ENCODE measurements at places on chromosomes 11 and 22.
A peak's percentile ranks its signal among the peaks of the same experiment; 100 is the strongest.

GRCh38 chr11:69765498-69765995 is 9.6 kb downstream of the FGF4 start:
- DNase-seq = no peak

DNA sequence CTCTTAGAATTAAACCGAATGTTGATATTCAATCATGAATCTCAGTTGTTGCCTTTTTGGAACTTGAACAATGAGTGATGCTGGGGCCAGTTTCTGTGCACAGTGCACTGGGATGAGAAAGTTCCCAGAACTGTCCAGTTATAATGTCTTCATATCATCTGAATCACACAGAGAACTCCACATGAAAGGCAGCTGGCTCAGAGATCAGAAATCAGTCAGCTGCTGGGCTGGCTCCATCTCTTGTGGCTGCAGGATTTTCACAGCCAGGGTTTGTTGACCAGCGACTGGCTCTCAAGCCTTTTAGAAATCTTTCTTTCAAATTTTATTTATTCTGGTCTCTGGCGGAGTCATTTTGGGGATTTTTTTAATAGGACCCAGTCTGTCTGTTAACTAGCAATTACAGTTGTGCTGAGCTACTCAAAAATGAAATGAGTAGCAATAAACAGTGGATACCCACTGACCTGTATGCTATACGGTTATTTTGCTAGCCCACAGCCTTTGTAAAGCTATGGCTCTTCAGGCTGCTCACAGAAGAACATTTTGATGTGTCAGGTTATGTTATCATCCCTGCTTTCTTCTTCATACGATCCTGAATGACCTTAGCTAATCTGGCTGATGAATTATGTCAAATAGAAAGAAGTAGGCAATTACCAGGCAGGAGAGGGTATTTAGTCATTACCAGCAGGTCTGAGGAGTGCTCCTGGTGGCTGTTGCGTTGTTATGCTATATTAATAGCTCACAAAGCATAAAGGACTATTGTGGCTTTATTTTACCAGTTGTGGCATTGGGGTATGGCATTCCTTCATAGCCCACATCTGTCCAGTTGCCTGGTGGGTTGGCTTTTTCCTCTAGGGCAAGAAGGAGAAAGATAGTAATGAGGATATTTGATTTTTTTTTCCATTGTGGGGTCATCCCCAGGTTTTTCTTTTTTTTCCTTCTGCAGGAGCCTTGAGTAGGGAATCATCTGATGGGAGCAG is 3.6 kb downstream of the FAT3 start:
- no peak for DNase-seq

GRCh38 chr22:20885557-20886323 is 26.9 kb downstream of the SNAP29 start:
- peak; percentile 59 for DNase-seq

GRCh38 chr11:28461846-28462245 is 353.7 kb downstream of the METTL15 start:
- no peak for DNase-seq

- DNase-seq = no peak
Observed at GRCh38 chr11:124098141-124098540, 17.1 kb upstream of the VWA5A start.

DNA sequence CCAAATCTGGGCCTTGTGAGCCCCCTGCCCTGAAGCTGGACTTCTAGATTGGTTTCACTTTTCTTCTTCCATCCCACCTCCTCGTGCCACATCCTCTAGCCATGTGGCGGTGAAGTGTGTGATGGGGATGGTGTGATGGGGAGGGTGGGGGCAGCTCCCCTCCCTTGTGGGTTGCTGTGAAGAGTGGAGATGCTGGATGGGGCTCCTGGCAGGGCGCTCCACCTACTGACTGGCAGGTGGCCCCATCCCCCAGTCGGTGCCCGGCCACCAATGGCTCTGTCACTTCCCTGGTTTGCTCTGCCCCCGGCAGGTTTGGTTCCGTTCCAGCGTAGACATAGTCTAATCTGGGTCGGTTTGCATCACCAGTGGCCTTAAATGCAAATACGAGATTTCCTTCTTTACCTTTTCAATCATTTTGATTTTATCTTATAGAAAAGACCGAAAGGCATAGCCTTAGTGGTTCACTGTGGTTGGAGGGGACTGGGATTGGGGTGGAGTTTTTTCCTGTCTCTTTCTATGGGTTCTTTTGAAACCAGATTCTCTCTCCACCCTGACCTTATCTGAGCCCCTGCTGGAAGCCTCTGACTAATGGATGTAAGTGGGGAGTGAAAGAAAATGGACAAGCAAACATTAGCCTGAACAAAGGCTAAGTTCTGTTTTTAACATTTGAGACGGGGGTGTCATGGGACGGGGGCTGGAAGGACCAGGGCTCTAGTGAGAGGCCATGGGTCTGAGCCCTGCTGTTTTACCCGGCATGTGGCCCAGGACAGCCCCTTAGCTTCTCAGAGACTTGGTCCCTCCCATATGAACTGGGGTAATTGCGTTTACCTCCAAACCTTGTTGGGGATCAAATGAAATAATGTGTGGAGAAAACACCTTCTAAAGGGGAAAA is 149.3 kb downstream of the CACNA1I start:
- no peak for DNase-seq

- DNase-seq = no peak
Observed at GRCh38 chr22:50606946-50607658, 6.5 kb downstream of the MAPK8IP2 start.

DNA sequence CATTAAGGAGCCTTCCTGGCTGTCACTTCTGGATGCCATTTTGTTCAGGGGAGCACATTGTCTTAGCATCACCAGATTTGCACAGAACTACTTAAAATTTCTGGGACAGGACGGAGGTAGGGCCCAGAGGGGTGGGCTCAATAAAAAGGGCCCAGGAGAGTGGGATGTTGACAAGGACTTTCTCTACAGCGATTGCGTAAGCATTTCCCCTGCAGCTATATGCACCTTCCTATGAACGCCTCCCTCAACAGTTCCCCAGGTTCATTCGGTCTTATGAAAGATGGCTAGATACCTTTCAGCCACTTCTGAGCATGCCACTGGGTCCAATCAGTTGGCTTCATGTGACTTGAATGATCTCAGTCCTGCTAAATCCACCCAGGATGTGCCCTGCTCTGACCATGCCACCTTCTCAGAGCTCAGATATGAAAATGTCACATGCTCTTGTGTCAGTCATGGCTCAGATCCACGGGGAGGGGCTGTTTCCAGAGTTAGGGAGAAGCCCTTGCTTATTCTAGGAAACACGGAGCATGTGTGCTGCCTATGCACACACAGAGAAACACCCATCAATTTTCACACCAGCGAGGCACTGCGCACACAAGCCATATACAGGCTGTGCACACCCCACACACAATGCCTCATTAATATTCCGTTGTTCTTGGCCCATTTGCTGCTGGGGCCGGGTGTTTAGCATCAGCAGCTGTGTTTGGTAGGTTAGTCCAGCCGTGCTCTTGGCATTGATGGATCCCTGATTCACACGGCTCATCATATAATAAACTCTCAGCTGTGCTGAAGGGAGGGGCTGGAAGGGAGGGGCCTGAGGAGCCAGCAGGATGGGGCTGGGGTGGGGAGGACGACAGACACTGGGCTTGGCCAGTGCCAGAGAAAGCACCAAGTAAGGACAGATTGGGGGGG is 52.5 kb upstream of the NNMT start:
- no peak for DNase-seq

DNA sequence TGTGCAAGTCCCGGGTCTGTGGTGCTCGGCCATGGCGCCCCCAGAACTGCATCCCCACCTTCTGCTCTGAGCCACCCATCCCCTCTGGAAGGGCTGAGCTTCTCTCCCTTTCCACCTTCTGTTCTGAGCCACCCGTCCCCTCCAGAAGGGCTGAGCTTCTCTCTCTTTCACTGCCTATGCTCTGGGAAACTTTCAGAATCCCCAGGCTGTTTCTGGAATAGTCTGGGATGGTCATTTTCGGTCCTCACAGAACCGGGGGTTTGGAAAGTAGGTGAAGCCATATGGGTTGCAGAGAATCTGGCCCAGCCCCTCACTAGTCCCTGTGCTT is 3.4 kb upstream of the BID start:
- DNase-seq = no peak

- no peak for DNase-seq
Observed at GRCh38 chr11:7982582-7983119, 4.5 kb upstream of the EIF3F start.

- no peak for DNase-seq
Observed at GRCh38 chr11:25899617-25900160, 432.2 kb upstream of the ANO3 start.

- no peak for DNase-seq
Observed at GRCh38 chr11:68021167-68021787, 9.2 kb upstream of the NDUFS8 start.

GRCh38 chr11:93849751-93850593 is 446 bp downstream of the VSTM5 start:
- peak; percentile 2 for DNase-seq

DNA sequence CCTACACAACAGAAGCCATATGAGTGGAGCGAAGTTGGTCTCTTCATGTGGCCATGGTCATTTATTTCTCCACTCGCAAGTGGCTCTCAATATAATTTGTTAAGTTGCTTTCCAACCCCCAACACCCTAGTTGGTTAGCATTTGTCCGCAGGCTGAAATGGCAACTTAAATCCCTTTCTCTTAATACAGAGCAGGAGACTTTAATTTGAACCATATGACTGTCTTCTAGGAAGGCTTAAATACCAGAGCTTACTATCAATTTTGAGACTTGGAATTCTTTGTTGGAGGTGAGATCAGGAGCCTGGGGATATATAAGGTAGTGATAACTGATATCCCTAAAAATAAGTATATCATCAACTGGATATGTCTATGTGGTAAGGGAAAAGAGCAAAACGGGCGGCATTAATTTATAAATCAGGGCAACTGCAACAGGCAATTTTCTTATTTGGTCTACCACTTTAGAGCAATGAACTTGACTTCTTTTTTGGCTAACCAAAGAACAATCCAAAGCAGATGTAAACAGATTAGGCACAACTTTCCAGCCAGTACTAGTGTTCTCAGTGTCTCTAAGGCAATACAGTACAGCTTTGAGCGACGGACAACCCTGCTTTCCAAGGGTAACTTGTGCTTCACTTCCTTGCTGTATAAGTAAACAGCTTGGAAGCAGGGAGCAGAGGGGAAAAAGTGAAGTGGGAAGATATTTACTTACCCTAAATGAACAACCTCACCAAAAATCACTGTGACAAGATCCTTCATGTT is 74.7 kb upstream of the APOA1 start:
- DNase-seq = no peak

GRCh38 chr22:30127749-30128166 is 47.5 kb downstream of the HORMAD2 start:
- no peak for DNase-seq

DNA sequence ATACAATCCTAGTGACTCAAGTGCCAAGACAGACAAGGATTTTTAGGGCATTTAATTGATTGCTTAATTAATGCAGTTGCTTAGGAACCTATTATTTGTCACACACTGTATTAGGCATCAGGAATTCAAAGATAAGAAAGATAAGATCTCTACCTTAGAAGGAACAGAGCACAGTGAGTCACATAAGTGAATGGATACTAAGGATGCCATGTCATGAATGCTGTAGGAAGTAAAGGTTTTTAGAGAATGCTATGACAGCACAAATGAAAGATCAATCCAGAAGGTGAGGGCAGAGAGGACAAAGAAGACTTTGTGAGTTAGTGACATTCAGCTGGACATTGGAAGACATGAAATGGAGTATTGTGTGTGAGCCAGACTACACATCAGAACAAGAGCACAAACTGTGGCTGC is 147.9 kb upstream of the DDI1 start:
- DNase-seq = no peak

GRCh38 chr11:44737245-44738085 is 10.7 kb downstream of the TSPAN18 start:
- DNase-seq = no peak

- DNase-seq = no peak
Observed at GRCh38 chr11:62832336-62833234, at the start of gene TEX54. Gene TEX54, minus strand, starts transcription at chr11:62832841.

DNA sequence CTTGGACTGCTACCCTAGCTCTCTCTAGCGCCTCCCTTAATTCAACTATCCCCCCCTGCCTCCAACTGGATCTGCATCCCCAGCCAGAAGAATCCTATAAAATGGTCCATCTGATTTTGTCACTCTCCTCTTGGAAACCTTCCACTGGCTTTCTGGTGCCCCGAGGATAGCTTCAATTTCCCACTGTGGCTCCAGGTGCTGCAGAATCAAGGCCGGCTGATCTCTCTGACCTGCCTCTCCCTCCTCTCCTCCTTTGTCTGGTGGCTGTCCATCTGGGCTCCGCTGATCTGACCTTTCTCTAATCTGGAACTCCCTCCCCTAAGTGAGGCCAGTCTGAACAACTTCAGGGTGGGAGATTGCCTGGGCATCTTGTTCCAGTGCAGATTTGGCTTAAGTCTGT is 6.1 kb upstream of the GRK3 start:
- DNase-seq = no peak

DNA sequence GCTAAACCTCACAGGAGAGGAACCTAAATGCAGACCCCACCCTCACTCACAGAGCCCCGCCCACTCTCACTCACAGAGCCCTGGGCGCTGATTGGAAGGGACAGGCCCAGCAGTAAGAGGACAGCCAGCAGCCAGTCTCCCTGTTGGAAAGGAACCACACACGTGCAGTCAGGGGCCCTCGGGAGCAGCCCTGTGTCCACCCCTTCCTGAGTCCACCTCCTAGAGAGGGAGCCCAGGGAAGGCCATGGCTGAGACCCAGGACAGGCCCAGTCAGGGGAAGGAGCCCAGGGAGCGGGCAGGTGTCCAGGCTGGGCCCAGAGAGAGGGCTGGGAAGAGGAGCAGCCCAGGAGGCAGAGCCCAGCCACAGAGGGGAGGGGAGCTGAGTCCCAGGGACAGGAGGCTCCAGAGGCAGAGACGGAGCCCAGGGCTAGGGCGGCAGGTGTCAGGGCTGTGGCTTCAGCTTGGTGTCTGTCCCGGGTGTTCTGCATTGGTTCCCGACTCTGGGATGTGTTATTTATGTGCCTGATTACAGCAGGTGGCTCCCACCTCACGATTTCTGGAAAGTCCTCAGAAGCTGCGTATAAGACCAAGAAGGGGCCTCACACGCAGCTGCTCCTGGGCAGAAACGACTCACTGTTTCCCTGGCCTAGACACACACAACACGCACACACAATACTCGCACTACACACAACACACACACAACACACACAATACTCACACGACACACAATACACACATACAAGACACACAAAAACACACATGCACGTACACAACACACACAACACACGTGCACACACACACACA is 9.0 kb upstream of the APOBEC3H start:
- DNase-seq = no peak

- no peak for DNase-seq
Observed at GRCh38 chr22:20503816-20504215, 3.6 kb upstream of the MED15 start.

DNA sequence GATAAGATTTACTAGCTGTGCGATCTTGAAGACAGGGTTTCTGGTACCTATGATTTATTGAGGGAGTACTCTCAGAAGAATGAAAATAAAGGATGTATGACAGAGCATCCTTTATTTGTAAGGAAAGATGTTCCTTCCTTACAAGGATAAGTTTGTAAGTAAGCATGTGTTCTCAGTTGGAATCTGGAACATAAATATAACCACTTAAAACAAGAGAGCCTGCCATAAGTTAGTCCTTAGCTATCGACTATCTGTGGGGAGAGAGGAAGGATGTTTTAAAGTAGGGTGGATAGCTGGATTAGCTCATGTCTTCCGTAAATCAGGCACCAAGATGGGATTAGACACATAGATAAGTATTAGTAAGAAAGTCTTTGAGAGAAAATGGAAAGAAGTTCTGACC is 192.6 kb upstream of the CARD18 start:
- DNase-seq = no peak

GRCh38 chr22:36162127-36163034 is 1.8 kb upstream of the APOL3 start:
- no peak for DNase-seq

GRCh38 chr11:110339456-110340250 is 43.2 kb upstream of the RDX start:
- no peak for DNase-seq
